ENCODE measurements at places on chromosomes 11 and 22. TPM values are rescaled to one million over a fixed set of nuclear protein-coding genes. Genes with fewer than 3 reads are reported as not detected.

DNA sequence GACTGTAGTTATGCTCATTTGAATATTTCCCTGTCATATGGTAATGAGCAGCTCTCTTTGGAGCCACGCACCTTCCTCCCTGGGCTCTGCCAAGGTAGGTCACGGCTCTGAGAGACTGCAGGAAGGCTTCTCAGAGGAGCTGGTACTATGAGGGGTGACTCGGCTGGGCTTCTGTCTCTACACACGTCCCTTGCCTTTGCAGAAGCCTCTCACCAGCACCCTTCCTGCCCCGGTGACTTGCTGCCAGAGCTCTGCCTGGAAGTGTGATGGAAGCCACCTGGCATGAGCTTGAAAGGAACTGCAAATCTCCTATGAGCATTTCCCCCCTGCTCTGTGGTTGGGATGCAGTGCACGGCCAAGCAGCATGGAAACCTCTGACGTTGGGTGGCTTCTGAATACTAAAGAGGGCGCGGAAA is 74.2 kb downstream of the KIRREL3 start:
- DNase-seq, result no peak

- no peak for DNase-seq
Observed at GRCh38 chr11:78216571-78217287, 28.0 kb downstream of the USP35 start.

The APOBEC3F gene
- total RNA-seq, result 6.3 TPM

DNA sequence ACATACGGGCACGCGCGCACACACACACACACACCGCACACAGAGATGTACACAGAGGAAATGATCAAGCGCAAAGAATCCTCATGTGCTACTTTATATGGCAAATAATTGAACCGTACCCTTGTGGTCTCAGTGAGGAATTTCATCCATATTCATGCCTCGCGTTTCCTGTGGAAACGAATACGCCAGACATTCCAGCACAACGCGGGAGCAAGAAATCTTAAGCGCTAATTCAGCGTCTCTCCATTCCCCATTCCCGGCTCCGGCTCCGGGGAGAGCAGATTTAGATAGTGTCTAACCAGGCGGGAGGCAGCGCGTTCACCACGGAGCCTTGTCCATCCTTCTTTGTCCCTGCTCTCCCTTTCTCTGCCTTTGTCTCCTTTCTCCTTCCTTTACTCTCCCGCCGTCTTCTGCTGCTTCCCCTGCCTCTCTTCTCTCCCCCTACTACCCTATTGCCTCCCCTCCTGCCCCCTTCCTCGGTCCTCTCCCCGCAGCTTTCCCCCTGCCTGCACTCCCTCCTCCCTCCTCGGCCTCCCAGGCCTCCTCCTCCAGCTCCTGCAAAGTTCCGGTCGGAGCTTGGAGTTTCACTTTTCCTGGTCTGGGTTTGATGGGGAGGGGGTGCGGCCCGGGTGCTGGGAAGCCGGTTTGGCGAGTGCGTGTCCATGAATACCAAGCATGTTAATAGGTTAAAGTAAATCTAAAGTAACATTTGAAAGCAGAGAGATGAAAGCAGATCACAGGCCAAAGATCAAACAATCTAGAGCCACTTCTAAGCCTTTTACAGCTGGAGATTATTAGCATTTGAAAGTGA is 579.3 kb downstream of the BUD13 start:
- DNase-seq, result peak; percentile 44

The CYTH4 gene
- 2.6 TPM for total RNA-seq

DNA sequence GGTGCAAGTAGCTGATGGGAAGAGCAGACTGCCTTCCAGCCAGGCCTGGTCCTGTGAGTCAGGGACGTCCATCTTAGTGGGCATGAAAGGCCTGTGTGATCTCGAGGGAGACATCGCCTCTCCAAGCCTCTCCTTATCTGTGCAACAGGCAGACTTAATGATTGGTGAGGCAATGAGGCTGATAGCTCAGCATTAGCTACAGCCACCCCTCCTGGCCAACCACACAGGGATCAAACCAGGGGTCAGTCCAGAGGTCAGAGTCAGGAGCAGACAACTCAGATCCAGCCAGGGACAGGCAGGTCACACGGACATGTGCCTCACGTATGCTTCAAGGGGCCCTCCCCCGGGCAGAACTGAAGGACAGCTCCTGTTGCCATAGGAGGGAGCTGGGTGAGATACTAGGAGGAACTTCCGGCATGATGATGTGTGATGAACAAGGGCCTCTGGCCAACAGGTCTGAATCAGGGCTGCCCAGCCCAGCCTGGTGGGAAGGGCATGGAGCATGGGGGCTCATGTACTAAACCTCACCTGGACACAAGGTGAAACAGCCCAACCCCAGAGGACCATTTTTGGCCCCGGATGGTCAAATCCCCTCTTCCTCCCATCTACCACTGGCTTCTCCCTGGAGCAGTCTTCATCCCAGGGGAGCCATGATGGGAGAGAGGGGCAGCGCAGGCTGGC is 2.8 kb upstream of the APOC3 start:
- no peak for DNase-seq

DNA sequence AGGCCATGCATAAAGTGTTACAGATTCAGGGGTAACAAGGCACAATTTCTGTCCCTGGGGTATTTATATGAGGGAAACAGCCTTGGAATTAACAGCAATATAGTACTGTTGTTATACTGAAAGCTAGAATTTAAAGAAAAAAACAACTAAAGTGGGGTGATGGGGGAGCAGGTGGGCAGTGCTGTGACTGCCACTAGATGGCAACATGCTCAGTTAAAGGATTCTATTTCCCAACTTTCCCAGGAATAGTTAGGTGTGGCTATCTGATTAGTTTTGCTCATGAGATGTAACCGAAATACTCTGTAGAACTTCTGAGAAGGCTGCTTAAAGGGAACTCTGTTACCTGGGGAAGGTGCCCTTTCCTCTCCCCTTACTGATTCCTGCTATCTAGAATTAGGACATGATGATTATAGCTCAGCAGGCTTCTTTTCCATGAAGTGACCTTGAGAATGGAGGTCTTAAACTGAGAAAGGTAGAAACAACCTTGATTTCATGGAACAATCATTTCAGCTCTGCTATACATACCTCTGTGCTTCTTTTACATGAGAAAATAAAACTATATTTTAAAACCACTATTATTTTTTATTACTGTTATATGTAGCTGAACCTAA is 102.6 kb downstream of the RELT start:
- peak; percentile 16 for DNase-seq

- DNase-seq, result no peak
Observed at GRCh38 chr11:102118937-102119336, 8.7 kb downstream of the YAP1 start.

DNA sequence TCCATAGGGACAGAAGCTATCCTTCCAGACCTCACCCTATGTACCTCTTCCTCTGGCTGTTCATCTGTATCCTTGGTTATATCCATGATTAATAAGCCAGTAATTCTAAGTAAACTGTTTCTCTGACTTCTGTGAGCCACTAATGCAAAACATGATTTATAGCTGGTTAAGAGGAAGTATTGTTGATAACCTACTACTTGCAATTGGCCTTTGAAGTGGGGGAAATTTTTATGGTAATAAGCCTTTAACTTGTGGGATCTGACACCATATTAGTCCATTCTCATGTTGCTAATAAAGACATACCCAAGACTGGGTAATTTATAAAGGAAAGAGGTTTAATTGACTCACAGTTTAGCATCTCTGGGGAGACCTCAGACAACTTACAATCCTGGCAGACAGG is 21.9 kb downstream of the CASP12 start:
- no peak for DNase-seq
